SW 1271 (cell line): ENCODE measurements at places on chromosomes 16 and 17.

DNA sequence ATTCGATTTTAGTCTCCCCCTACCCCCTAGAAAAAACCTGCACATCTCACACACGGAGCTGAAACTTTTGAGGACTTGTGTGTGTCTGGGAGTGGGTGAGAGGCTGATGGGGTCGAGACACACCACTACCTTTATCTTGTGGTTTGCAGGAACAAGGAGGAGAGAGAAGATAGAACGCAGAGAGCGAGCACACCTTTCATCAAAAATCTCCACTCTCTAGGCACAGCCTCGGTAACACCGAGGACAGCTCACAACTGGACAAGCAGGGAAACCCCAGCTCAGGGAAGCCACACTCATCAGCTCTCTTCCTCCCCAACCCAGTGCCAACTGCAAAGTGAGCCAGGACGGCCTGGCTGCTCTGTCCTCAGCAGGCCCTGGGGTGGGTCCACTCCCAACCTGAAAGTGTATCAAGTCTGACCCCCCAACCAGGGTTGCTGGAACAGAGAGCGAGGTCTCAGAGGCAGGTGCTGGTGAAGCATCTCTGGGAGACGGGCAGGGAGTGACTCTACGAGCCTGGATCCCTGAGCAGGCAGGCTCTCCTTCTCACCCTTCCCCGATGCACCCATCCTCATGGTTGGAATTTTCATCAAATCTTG lies 5.2 kb upstream of the GHDC start:
- no peak for DNase-seq

DNA sequence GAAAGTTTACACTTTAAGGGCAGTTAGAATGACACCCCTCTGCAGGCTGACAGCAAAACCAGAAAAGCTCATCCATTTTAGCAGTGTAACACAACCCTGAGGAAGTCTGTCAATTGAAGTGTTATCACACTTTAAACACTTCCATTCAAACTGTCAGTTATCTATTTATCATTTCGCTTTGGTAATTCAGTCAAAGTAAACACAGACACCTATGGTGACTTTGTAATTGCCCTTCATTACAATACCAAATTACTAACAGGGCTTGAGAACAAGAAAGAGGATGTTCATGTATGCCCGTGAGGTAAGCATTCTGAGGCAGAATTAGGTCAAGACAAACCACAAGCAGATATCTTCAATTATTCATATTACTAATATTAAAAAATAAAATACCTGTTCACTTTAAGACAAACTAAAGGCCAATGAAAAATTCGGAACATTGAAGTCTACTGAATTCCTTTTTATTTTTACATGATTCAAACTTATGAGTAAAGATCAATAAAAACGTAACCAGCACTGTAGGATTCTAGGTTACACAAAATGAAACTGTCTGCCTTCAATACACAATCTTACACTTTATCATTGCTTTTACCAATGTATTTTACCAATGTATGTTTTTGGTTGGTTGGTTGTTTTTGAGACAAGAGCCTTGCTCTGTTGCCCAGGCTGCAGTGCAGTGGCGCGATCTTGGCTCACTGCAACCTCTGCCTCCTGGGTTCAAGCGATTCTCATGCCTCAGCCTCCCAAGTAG lies 57.1 kb downstream of the BRIP1 start:
- no peak for DNase-seq

GRCh38 chr16:50146479-50147435 lies 6.3 kb upstream of the TENT4B start:
- no peak for DNase-seq

DNA sequence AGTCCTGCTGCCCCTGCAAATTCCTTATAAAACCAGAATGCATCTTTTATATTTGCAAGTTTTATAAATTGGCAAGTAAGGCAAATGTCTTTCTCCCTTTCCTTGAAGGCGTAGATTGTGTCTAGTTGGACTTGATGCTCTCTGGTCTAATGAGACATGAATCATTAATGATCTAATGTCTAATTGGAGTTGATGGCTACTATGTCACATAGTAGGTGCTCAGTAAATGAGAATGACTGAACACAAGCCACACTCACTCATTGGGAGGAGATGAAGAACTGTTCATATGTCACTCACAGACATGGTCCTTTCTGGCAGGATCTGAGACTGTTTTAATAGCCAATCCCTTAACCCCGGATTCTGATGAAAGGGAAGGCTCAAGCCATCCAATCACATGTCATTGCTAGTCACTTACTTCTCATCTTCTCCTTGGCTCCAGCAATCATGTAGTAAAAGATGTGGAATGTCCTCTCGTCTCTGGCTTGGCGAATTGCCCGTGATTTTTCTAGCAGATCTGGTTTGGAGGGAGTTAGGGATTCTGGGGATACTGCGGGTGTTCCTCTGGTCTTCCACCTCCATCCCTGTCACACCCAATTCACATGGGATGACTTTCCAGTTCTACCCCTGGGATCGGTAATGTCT lies 81.0 kb downstream of the MYH11 start:
- DNase-seq: no peak

DNA sequence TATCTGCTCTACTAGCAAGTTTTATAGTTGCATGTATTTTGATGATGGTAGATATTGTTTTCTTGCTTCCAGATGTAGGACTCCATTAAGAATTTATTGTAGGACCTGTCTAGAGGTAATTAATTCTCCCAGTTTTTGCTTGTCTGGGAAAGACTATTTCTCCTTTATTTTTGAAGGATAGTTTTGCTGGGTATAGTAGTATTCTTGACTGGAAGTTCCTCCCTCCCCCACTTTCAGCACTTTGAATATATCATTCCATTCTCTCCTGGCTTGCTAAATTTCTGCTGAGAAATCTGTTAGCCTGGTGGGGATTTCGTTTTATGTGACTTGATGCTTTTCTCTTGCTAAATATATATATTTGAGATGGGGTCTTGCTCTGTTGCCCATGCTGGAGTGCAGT lies 8.0 kb upstream of the PHB1 start:
- DNase-seq: no peak

DNA sequence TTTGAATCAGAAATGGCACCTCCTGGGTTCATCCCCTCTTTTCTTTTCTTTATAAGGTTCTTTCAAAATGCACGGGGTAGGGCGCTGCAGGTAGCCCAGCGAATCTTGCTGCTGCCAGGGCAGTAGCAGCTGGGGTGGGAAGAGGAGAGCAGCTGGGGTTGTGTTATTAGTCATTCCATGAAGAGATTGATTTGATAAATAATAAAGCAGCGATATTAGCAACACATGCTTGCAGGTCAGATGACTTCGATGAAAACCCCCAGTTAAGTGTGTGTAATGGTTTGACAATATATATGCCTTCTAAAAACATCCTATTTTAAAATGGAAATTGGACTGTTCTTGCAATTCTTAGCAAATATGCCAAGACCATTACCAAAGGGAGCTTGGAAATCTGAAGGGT lies 200.7 kb downstream of the CCDC182 start:
- no peak for DNase-seq

GRCh38 chr17:49193513-49194296 lies 16.7 kb downstream of the GNGT2 start:
- no peak for DNase-seq

DNA sequence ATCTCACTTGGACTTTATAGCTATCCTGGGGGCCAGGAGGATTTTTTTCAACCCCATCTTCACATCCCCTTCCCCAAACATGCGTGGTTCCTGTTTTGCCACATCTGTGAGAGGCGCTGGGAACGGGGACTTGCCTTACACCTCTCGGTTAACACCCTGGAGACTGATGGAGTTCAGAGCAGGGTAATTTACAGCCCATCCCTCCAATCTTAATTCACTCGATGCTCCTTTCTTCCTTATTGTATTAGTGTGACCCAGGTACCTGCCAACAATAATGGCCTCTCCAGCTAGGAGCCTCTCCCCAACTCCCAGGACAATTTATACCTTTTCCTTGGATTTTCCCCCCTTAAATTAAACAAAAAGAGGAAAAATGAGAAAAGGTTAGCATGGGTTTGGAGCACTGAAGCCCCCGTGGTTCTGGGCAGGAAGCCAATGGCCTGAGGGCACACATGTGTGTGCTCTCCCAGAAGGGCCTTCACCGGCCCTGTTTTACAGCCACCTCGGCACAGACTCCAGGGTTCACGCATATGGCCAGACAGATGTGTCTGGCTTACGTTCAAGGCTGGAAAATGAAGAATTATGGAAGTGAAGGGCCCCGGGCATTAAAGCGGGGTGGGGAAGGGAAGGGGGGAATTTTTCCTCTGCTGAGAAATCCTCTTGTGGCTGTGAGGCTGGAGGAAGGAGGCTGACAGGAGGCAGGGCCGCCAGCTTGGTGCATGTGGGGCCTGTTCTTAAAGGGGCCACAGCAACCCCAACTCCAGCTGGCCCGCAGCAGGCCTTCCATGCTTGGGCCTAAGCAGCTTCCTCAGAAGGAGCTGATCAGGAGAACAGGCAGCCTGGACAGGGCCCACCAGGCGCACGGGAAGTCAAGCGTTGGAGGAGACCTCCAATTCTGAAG lies 21.4 kb downstream of the HIC1 start:
- no peak for DNase-seq

- DNase-seq: no peak
Observed at GRCh38 chr16:4209666-4210065, 32.2 kb downstream of the SRL start.

- DNase-seq: peak; percentile 62
Observed at GRCh38 chr16:66660422-66661209, 35.9 kb downstream of the CMTM4 start.

DNA sequence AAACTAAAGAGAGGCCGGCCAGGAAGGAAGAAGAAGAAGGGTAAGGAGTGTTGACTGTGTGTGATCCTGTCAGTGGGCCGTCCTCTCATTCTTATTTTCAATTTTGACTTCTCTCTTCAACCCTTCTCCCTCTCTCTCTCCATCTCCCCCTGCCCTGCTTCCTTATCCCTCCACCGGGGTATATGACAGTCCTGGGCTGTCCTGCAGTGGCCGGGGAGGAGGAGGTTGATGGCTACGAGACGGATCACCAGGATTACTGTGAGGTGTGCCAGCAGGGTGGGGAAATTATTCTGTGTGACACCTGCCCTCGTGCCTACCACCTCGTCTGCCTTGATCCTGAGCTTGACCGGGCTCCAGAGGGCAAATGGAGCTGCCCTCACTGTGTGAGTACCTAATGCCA lies 5.6 kb downstream of the CHD3 start:
- no peak for DNase-seq

GRCh38 chr16:77928096-77928495 lies 94.3 kb upstream of the CLEC3A start:
- DNase-seq: no peak

- DNase-seq: peak; percentile 36
Observed at GRCh38 chr16:15874745-15875314, 13.6 kb downstream of the CEP20 start.

DNA sequence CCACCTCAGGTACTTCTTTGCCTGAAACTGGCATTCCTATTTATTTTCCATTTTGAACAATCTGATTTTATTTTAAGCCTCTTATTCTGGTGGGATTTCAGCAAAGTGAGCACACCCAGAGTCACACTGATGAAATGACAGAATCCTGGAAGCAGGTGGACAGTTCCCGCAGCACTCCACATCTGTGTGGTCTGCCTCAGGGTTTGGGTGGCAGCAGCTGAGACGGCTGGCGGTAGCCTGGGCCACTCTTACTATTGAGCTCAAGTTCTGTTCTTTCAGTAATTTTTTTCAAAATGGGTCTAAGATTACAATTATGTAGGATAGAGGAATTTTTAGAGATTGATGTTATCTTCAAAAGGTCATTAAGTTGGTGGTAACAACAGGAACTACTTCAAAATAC lies 32.5 kb upstream of the ENDOV start:
- DNase-seq: no peak
